HS-27A (cell line): ENCODE measurements at places on chromosomes 4 and X.

DNA sequence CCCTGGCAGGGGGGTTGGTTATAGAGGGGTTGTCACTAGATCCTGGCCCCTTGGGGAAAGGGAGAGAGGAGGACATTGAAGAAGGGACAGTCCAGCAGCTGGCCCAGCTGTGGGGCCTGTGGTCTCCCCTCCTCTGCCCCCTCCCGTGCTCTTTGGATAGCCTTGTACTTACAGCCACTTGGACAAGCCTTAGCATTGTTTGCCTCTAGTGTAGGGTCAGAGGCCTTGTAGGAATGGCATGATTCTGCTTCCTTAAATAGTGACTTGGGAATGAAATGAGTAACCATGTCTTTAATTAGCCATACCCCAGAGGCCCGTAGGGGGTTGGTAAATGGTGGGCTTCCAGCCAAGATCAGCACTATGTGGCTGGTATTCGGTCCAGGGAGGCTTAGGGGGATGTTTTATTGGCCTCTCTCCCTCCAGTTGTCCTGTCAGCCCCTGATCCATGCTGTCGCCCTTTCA, 230.6 kb downstream of the PTTG2 start:
- DNase-seq, result no peak

DNA sequence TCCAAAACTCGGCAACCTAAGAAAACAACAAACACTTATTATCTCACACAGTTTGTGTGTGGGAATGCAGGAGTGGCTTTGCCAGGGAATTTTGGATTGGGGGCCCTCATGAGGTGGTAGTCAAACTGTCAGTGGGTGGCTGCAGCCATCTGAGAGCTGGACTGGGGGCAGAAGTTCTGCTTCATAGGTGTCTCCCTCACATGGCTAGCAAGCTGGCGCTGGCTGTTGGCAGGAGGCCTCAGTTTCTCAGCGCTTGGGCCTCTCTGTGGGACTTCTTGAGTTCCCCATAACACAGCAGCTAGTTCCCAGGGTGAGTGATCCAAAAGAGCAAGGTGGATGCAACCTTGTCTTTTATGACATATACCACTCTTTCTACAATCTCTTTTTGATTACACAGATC, 26.0 kb upstream of the RASL11B start:
- no peak for DNase-seq

- no peak for DNase-seq
Measured at GRCh38 chr4:85905761-85906160, 430.8 kb downstream of the ARHGAP24 start.

- no peak for DNase-seq
Measured at GRCh38 chr4:56348576-56348975, 38.7 kb downstream of the AASDH start.

GRCh38 chr4:168694667-168695066, 197.8 kb downstream of the PALLD start:
- DNase-seq, result no peak

DNA sequence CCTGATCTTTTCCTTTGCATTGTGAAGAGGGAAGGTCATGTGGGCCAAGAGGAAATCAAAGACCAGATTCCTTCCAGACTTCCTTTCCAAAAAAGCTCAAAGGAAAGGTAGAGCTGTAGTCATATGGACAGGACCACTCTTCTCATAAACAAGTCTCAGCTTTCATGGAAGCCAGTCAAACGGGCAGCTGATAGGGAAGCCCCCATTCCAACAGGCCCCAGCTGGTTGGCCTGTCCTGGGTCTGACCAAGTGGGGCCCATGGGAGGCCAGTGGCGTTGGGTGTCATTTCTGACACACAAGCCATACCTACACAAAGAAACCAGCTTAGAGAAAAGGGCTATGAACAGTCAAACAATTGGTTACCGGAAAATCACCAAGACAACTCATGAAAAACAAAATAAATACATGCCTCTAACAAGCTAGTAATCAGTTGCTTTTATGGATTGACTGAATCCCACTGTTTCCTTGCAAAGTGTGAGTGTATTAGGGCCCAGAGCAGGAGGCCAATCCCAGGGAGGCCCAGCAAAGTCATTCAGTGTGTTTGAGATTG, 149.6 kb upstream of the MAMLD1 start:
- no peak for DNase-seq
